ENCODE measurements at places on chromosomes 2 and 18.

GRCh38 chr18:41529093-41529492 lies 425.9 kb upstream of the PIK3C3 start:
- no peak for DNase-seq

DNA sequence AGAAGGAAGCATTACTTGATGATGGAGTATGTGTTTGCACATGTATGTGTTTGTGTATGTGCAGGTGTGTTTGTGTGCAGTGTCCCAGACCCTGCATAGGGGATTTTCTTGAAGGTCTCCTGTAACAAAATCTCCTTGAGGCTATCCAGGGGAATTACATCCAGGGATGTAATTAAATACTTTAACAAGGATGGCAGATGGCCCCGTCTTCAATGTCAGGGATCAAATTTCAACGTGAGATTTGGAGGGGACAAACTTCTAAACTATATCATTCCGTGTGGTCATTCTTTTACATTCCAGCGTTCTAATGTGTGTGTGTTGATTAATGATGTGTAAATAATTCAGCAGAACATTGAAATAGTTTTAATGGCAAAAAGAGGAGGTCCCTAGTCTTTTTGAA lies 3.3 kb downstream of the UGT1A9 start:
- no peak for DNase-seq

DNA sequence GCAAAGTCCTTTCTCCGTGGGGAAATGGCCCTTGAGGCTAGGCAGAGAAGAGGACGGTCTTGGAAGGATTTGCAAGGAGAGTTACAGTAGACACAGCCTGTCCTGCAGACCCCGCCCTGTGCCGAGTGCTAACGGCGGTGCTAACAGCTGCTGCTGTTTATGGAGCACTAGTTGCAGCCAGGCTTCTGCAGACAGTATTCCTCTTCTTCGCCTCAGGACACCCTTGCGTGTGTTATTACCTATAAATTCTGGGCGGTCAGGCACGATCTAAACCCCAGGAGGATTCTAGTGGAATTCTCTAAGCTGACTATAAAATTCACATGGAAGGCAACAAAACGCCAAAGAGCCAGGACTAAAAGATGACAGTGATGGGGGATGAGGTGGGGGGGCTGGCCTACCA lies 139.8 kb downstream of the GLI2 start:
- DNase-seq = no peak

DNA sequence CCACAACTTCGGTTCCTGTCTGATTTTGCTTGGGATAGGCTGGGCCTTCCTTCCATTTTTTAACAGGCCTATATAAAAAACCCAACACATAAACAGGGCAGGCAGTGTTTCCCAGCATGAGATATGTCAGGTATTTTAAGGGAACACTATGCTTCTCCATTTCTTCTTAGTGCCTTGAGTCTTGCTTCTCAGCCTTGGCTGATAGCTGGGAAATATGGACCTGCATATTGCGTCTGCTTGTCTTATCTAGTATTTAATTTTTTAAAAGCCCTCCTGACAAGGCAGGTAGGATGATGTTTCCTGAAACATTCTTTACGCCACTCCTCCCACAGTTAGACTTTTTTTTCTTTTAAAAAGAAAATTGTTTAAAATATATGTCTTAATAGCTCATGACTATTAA lies 45.5 kb upstream of the NABP1 start:
- no peak for DNase-seq

DNA sequence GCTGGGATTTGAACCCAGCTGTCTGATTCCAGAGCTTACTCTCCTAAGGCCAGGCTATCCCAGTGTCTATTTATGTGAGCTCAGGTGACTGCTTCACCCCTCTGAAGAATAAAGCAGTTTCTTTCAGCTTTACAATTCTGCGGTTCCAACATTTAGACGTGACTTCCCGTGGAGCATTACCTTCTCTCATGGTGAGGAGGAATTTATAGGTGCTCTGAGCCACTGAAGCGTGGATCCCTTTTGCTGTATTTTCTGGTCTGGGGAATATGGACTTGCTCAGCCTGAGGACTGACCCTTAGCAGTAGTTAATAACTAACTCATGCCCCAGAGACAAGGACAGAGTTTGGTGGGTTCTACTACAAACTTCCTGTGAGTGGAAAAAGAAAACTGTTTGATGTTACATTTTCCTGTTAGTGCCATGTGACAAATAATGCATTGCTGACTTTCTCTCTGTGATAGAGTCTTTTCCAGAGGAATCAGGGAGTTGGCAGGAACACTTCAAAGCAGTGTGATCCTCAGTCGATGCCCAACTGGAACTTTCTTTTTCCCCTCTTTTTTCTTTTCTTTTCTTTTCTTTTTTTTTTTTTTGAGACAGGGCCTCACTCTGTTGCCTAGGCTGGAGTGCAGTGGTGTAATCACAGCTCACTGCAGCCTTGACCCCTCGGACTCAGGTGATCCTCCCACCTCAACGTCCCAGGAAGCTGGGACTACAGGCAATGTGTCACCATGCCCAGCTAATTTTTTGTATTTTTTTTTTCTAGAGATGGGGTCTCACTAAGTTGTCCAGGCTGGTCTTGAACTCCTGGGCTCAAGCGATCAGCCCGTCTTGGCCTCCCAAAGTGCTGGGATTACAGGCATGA lies 21.9 kb downstream of the CASP10 start:
- no peak for DNase-seq

DNA sequence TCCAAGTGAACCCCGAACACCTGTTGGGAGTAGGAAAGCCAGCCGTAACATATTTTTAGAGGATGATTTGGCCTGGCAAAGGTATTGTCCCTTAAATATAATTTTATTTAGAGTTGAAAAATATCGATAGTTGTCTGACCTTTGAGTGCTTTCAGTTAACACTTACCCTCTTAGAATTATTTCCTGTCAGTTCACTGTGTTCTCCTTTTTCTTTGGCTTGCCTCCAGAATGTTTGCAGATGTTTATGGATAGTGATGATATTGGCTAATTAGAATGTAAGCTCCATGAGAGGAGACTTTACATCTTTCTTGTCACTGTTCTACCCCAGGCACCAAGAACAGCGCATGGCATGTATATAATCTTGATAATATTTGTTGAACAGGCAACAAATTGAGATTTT lies 19.8 kb downstream of the PIKFYVE start:
- DNase-seq = no peak

- no peak for DNase-seq
These were observed 58.6 kb downstream of the RMDN2 start for GRCh38 chr2:37983719-37984118.

GRCh38 chr18:5197461-5197860 lies 404 bp upstream of the AKAIN1 start:
- no peak for DNase-seq

- no peak for DNase-seq
These were observed 120.6 kb downstream of the EHBP1 start for GRCh38 chr2:62826141-62826540.

- no peak for DNase-seq
These were observed 51.0 kb downstream of the SF3B1 start for GRCh38 chr2:197383825-197384224.

GRCh38 chr18:63236921-63237846 lies 82.4 kb downstream of the BCL2 start:
- no peak for DNase-seq

DNA sequence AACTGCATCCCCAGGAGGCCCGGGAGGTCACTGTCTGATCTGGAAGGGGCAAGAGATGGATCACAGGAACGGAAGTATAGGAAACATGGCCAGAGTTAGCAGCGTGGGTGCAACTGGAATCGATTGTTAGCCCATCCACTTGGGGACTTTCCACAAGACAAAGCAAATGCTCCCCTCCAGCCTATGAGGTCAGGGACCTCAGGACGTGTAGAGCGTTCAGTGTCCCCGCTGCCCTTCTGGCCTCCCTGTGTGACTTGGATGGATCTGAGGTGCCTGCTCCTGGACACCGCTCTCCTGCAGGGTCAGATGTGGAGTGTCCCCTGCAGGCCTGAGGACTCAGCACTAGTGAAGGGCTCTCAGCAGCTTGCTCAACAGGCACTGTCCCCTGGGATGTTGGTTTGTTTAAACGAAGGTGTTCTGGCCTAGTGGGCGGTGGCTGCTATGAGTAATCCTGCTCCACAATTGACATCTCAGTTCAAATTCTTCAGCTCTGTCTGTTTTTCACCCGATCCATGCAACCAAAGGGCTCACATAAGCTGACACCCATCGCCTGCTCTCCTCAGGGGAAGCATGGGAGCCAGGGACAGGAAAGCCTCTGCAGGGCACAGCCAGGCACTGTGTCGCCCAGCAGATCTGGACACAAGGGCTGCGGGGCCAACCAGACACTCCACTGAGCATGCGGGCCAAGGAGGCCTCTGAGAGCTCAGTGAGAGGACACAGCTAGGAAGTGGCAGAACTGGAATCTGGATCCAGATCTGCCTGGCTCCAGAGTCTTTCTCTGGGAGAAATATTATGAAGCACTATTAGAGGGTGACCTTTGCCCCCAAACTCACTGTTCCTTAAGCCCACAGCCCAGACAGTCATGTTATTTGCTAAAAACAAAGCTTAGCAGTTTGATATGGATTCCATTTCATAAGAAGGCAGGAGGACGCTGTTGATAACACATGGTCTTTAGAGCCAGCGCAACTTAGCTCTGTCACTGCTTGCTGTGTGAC lies 78.5 kb downstream of the RHOB start:
- DNase-seq = no peak

- no peak for DNase-seq
These were observed 140.7 kb downstream of the NOL4 start for GRCh38 chr18:34083910-34084535.

GRCh38 chr18:59928201-59928600 lies 28.4 kb downstream of the PMAIP1 start:
- DNase-seq = no peak

DNA sequence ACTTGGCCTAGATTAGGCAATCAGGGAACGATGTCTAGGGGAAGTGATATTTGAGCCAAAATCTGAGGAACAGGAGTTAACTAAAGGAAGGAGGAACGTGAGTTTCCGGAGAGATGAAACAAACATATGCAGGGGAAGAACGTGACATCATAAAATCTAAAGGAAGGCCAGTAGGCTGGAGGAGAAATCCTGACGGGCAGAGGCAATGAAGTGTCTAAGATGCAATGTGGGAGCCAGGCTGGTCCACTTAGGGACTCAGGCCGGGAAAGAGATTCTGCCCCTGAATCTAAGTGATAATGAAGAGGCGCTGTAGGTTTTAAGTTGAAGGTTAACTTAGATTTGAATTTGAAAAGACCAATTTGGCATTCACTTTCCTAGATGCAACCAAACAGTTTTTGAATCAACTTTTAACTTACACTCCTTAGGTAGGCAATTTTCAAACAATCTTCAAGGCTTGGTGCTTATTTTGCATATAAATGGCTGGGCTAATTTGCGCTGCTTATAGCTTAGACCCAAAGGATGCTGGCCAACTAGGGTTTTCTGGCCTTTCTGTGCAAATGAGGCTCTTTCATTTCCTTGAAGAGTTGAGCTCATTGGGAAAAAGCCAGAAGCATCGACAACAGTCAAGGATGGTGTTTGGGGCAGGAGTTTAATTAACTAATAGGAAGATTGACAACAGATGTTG lies 221.7 kb downstream of the SOX11 start:
- DNase-seq = no peak

GRCh38 chr2:212595036-212595654 lies 56.5 kb upstream of the ERBB4 start:
- no peak for DNase-seq

DNA sequence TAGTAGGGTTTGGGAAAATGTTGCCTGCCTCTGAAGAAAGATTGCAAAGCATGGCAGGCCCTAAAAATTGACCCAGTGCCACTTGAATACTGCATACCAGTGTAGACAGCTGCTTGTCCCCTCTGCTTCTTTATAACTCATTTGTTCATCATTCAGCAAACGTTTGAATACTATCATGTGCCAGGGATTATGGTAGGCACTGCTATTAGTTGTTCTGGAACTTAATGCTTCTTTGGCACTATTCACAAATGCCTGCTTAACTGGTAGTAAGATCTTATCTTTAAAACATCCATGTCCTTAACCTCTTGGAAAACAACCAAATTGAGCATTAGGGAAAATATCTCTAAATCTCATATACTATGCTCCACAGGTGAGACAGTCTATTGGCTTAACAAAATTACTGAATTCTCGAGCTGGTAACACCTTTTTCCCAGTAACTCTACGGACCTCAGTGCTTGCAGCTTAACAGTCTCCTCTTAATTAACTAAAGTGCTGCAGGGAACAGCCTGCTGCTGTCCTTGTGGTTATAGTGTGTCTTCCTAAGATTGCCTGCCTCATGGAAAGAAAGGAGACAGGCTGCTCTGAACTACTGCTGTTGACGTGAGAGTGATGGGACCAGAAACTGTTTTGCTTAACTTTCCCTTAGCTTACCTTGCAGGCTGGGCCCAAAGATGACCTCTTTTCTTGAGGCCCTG lies 93.2 kb downstream of the MIB1 start:
- no peak for DNase-seq

DNA sequence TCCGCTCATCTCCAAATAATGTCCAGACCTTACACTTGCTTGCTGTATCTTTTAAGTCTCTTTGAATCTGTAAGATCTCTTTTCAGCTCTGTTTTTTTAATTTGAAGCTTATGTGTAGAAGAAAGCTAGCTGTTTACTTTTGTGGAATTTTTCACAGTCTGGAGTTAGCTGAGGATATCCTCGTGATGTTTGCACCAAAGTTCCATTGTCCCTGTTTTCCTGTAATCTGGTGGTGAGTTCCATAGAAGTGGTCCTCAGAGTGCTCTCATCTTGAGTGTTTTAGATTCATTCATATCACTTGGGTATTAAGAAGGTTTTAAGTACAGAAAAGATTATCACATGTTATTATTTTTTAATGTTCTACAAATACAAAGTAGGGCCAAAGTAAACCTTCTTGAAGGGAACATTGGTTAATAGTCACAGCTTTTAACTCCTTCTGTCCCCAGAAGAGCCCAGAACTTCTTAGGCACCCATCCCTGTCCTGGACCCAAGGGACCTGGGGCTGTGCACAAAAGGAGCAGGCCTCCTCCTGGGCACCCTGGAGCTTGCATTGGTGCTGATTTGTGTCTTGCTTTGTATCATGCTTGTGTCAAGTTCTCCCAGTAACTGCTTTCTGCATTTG lies 15.0 kb downstream of the MLPH start:
- no peak for DNase-seq

- no peak for DNase-seq
These were observed 30.0 kb upstream of the SULT1C4 start for GRCh38 chr2:108347786-108348185.

DNA sequence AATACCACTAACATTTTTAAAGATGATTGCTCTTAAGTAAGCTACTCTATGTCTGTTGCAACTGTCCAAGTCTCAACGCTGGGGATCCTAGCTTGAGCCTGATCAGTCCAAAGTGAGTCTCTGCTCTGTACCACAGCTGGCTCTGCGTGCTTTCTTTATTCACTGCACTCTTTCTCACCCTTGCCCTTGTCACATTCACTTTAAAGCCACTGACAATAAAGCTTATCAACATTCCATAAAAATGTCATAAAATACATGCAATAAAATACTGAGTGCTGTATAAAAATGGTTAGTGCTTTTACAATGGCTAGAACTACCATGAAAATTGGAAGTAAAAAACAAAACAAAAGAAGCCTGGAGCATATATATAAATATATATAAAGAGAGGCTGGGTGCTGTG lies 45.5 kb upstream of the LRRTM4 start:
- no peak for DNase-seq

- no peak for DNase-seq
These were observed 48.9 kb upstream of the LRP1B start for GRCh38 chr2:142179686-142180085.
